ENCODE measurements at places on chromosomes 12 and 14.

- DNase-seq, result no peak
Observed at GRCh38 chr12:12398026-12398859, 41.4 kb downstream of the BORCS5 start.

DNA sequence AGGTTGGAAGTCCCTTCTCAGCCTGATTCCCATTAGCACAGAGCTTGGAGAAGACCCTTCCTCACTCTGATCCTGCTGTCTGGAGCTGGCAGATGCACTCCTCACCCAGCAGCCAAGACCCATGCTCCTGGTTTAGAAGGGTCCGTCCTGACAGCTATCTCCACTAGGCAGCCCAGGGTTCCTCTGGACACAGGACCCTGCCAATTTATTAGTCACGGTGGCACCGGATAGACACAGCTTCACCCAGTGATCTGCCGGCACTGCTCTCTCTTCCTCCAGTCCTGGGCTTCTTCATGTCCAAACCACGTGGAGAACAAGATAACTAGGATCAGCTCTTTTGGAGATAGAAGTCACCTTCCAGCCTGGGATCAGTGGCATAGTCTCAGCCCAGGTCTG is 26.2 kb upstream of the TCL1B start:
- DNase-seq, result no peak

- DNase-seq, result no peak
Observed at GRCh38 chr12:20474016-20474415, 105.7 kb downstream of the PDE3A start.

GRCh38 chr12:89760783-89761182 is 52.1 kb upstream of the ATP2B1 start:
- DNase-seq, result no peak

DNA sequence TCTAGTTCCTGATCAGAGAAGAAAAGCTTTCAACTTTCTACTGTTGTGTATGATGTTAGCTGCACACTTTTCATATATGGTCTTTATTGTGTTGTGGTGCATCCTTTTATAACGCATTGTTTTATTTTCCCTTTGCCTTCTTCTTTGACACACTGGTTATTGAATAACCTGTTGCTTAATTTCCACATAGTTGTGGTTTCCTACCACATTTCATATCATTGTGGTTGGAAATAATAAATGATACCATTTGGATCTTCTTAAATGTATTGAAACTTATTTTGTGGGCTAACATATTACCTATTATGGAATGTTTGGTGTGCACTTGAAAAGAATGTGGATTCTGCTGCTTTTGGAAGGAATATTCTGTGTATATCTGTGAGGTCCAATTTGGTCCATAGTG is 64.9 kb downstream of the GPHN start:
- DNase-seq, result no peak

DNA sequence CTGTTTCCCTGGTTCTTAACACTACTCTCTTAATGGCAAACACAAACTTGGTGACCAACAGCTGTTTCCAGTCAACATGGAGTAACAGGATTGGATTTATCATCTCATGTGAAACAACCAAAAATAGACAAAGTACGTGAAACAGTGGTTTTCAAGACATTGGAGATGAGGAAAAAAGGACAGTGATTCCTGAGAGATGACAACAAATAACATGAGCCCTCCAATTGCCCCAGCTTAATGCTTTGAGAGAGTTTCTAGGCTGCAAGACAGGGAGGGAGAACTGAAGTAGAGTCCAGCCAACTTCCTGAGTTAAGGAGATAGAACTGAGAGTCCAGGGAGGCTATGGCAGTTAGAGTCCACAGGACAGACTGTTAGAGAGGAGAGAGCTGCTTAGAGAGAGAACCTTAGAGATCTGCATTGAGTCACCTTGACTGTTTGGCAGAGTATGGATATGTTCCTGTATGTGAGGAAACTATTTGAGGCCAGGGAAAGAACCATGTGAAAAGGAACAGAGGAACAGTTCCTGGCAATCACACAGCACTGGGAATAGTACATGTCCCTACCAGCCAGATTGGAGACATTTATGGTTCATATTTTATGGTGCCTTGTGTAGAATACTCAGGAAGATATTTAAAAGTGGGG is 106.4 kb downstream of the PCNX1 start:
- DNase-seq, result no peak

GRCh38 chr14:70585231-70585630 is 15.2 kb downstream of the MED6 start:
- no peak for DNase-seq

DNA sequence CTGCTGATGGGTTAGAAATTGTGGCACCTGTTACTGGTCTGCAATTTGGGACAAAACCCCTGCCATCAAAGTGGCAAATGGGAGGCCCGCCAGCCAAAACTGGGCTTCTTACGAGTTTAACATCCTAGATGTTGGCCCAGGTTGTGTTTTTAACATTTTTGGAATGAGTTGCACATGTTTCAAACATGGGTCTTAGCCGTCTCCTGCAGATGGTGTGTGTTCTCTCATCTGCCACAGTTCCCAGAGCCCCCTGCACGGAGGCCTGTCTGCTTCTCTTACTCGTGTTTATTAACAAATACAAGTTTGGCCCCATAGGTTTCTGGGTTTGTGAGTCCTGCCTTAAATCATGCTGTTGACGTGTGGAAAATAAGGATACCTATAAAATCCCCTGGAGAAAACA is 46.5 kb downstream of the CACNA2D4 start:
- DNase-seq, result no peak

- DNase-seq, result no peak
Observed at GRCh38 chr12:12266389-12266872, 413 bp downstream of the LRP6 start.

- DNase-seq, result no peak
Observed at GRCh38 chr12:22993609-22994315, 368.8 kb downstream of the ETNK1 start.

- DNase-seq, result no peak
Observed at GRCh38 chr12:121196902-121197301, 13.0 kb upstream of the P2RX4 start.

GRCh38 chr12:40188558-40189320 is 36.1 kb upstream of the LRRK2 start:
- DNase-seq, result no peak

DNA sequence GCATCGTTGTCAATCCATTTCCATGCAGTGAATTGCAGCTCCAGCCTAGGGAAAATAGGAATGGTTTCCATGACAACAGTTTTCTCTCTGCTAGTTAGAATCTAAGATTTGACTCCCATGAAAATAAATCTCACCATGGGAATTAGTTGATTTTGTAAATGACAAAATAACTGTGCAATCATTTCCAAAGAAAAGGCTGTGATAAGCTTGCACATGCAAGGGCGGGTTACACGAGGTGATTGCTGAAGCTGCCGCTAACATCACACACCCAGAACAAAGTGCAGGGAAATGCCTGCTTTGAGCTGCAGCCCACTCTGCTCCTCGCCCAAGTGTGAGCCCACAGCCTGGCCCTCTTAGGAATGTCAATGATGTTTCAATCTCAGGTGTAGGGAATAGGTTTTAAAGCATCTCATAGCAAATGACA is 53.8 kb downstream of the TRIM9 start:
- no peak for DNase-seq

- DNase-seq, result no peak
Observed at GRCh38 chr12:51323317-51323960, 535 bp downstream of the BIN2 start.

- no peak for DNase-seq
Observed at GRCh38 chr14:54664961-54665360, 98.0 kb downstream of the SAMD4A start.

DNA sequence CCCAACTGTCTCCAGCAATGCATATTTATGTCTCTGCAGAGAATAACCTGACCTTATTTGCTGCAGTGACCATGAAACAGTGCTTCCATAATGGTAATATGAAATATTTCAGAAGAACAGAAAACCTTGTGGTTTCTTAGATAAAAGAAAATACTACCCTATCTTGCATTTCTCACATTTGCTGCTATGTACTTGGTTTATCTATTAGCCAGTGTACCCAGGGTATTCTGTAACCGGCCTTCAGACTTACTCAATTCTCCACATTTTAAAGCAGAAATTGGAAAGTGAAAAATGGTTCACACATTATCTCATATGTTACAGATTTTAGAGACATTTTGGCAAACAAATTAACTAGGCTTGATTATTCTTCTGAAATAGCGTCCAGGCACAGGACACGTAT is 57.9 kb upstream of the CCDC91 start:
- DNase-seq, result no peak

DNA sequence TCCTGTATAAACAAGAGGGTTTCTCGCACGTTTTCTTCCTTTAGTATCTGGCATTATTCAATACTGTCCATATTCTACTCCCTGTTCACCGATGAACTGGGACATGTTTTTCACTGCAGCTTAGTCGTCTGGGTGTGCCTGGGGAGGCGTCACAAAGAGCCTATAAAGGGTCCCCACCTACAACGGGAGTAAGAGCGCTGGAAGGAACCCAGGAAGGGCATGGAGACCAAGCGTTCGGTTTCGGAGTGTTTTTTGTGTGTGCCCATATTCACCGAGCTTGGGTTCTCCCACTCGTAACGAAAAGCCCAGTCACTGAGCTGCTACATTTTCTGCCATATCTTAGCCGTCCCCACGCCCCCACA is 592 bp upstream of the USP15 start:
- DNase-seq, result no peak

DNA sequence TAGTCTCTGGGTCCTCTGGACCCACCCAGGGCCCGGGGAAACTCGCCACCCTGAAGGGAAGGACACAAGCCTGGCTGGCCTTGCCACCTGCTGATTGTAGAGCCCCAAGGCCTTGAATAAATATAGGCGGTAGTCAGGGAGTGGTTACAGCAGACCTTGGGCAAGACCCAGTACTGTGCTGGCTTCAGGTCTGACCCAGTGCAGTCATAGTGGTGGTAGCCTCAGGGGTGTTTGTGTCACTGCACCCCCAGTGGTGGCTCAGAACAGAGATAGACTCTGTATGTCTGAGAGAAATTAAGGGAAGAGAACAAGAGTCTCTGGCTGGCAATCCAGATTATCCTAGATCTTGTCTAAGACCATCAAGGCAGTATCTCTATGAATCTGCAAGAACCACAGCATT is 63.5 kb downstream of the MAPKAPK5 start:
- DNase-seq, result no peak

DNA sequence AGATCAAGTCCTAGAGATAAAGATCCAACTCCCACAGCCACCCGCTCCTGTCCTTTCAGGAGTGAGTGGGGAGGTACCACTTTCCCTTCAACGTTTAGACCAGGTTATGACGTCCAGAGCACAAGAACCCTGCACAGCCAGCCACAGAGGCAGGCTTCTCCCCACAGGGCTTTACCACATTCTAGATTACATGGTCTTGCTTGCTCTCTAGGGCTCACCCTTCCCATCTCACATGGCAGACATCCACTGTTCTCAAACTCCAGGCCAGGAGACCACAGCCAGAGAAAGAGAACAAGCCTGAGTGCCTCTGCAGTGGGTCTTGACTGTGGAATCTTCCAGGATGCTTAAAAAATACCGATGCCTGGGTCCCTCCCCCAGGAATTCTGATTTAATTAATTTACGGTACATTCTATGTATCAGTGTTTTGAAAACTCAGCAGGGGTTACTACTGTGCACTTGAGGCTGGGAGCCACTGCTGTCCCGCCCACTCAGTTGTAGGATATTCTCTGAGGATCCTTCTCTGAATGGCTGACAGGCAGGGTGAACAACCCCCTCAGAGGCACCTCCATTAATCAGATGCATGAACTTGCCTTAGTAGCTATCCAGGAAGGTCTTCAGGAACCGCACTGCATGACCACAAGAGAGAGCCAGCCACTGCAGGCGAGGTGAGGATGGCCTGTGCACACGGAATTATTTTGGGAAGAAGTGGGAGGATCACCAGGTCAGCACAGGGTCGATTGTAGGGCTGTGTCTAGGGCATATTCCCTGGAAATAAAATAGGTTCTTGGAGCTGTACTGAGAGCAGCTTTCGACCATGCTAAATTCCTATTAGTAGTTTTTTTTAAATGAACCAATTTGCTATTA is 21.5 kb upstream of the SOCS2 start:
- DNase-seq, result no peak

GRCh38 chr12:65900912-65901672 is 76.8 kb downstream of the HMGA2 start:
- no peak for DNase-seq

DNA sequence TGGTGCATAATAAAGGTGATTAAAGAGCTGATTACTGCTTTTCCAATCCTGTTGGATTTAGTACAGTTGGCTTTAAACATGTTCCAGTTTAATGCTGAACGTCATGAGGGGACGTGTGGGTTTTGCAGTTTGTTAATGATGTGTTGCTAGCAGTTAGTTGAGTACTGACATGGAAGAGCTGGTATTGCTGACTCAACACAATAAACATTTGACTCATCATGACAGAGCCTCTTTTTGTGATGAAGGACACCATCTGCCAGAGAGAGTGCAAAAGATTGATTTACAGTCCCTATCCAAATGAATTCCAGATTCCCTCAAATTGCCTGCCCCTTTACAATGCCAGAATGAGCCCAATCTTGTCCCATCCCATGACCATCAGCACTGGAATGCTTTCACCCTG is 346.2 kb upstream of the PRICKLE1 start:
- no peak for DNase-seq

- no peak for DNase-seq
Observed at GRCh38 chr14:94538070-94538740, 23.0 kb upstream of the SERPINA4 start.

GRCh38 chr12:105198961-105199360 is 37.0 kb downstream of the APPL2 start:
- DNase-seq, result no peak

GRCh38 chr12:93094988-93095737 is 166.1 kb upstream of the EEA1 start:
- no peak for DNase-seq

Measured in activated T-cell treated with anti-CD3 and anti-CD28 coated beads for 48 hours (primary cell).